ENCODE measurements at places on chromosomes 7 and 10.

DNA sequence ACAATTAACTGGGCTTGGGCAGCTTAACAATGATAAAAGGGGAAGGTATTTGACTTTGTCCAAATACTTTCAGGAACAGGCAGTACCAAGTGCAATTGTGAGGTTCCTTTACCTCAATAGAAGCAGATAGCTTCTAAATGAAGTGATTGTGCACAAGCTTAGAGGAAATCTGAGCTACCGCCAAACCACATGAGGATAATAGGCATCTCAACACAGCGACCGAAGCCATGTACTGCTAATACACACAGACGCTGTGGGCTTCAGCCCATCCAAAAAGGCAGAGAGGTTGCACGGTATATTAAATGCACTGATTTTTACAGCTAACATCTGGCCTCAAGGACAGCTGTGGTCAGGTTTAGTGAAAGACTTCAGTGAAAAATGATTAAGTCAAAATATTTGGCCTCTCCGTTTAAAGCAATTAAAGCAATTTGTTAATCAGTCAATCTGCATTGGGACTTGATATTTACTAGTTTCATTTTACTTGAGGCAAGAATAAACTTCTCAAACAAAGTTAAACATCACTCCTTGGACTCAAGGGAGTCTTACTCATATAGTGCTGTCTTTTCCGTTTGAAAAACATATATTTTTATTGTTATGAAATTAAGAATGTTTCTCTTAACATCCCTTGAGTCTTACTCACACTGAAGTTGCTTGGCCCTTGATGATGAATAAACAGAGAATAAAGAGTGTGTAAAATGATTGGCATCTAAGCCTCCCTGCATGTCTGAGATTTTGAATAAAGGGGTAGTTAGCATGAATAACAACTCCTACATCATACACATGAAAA is 306.3 kb downstream of the C7orf25 start:
- DNase-seq: no peak

- DNase-seq: no peak
These were observed 27.6 kb upstream of the LAMB1 start for GRCh38 chr7:108030516-108030915.

- DNase-seq: no peak
These were observed 132.0 kb downstream of the NEBL start for GRCh38 chr10:20765066-20765465.

DNA sequence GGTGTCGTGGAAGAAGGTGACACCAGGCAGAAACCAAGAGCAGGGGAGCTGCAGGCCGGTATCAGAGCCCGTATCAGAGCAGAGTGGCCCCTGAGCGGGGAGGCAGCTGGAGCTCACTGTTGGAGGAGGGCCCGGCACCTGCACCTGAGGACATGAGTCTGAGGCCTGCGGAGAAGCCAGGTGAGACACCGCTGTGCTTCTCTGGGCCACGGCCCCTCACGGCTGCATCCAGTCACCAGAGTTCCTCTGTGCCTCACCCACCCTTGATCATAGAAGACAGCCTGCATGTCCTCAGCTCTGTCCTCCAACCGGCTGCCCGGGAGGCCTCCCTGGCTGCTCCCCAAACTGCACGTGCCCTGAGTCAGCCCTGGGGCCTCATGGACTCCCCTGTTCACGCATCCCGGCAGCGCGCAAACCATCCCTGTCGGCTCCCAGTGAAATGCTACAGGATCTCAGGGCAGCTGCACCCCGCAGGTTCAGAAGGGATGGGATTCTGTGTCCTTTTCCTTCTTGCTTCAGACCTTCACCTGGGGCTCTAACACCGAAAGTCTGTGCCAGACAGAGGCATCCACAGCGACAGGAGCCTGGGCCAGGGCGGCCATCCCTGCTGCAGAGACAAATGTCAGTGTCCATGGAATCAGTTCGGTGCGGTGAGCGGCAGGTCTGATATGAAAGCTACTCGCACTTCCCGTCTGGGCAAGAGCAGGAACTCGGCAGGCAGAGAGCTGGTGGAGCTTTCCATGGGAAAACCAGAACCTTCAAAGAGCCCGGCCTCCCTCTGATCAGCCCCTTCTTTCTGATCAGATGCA is 111.9 kb upstream of the FAM20C start:
- DNase-seq: no peak

- DNase-seq: no peak
These were observed 5.9 kb downstream of the KCP start for GRCh38 chr7:128904381-128905197.

- no peak for DNase-seq
These were observed 6.1 kb upstream of the MEOX2 start for GRCh38 chr7:15692501-15693020.

GRCh38 chr10:132359305-132360040 is 27.5 kb downstream of the LRRC27 start:
- no peak for DNase-seq
